ENCODE measurements at places on chromosomes 3 and 15.

DNA sequence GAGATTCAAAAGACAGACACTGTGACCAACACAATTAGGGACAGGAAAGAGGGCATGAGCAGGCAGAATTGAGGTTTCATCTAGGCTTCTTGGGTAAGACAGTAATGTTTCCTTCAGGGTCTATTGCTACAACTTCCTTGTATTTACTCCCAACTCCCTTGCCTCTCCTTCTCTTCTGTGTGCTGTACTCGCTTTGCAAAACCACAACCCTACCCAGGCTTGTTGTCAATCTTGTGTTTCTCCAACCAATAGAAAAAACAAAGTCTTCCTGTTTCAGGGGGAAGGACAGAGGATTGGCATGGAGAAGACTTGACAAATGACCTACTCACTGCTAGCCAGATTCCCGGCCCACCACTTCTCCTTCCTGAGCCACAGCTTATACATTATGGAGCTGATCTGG is 36.3 kb upstream of the MASP1 start:
- DNase-seq, result no peak

DNA sequence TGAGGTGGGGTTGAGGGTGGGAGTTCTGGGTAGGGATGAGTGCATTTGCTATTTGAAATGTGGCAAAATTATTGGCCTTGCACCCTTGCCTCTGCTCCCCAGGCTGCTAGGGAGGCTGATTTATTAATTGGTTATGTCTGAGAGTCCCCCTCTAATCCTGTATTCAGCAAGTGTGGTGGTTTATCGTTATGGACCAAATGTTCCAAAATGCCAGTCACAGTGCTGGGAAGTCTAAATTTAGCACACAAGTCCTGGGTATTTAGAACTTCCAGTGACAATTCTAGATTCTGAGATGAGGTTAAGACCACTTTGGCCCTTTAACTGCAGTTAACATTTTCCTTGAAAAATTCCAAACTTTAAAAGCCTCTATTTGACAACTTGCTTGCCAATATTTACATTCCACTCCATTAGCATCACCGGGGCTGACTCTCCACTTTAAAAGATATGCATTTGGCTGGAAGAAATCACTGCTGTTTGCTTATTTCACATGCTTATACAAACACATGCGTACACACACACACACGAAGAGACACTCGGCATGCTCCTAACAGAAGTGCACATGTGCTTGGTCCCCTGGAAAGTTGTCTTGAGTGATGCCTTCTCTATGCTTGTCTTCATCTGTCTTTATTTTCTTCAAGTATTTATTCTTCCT is 247.7 kb downstream of the IL20RB start:
- no peak for DNase-seq

GRCh38 chr15:45521596-45522327 is 793 bp downstream of the SLC30A4 start:
- no peak for DNase-seq

DNA sequence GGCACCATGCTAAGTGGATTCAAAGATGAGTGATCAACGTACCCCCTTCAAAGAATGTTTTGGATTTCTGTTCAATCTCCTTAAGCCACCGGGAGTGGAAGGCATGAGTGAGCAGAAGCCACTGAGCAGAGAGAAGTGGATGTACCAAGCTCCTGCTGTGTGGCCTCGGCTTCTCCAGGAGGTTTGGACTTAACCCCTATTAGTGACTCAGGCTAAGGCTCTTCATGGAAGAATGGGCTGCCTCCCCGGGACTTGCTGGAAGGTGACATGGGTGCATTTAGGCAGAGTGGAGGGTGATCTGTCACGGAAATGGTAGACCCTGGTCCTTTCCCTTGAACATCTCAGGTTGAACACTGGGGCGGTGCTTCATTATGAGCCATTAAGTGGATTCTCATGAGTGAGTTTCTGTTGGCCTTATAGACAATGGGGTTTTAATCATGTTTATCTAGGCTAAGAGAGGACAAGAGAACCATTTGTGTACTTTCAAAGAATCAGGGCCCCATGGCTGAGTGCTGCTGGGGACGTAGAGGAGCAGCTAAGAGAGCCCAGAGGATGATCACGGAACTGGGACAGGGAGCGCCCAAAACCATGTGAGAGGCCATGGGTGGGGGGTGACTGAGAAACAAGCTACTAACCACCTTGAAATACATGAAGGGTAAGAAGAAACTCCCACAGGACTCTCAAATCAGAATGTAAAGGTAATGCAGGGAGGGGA is 62.2 kb downstream of the HES1 start:
- no peak for DNase-seq

- no peak for DNase-seq
Measured at GRCh38 chr3:53354945-53355498, 7.7 kb upstream of the DCP1A start.

Measured in CD4-positive, alpha-beta T cell treated with Interleukin-1 beta for 1 hour (primary cell).